T1000 (cell line): ENCODE measurements at places on chromosomes 5 and 9.
A peak's percentile ranks its signal among the peaks of the same experiment; 100 is the strongest.

- DNase-seq: no peak
Measured at GRCh38 chr9:89806371-89807100, 201.7 kb downstream of the GADD45G start.

- no peak for DNase-seq
Measured at GRCh38 chr5:27590503-27590902, 552.1 kb upstream of the CDH9 start.

DNA sequence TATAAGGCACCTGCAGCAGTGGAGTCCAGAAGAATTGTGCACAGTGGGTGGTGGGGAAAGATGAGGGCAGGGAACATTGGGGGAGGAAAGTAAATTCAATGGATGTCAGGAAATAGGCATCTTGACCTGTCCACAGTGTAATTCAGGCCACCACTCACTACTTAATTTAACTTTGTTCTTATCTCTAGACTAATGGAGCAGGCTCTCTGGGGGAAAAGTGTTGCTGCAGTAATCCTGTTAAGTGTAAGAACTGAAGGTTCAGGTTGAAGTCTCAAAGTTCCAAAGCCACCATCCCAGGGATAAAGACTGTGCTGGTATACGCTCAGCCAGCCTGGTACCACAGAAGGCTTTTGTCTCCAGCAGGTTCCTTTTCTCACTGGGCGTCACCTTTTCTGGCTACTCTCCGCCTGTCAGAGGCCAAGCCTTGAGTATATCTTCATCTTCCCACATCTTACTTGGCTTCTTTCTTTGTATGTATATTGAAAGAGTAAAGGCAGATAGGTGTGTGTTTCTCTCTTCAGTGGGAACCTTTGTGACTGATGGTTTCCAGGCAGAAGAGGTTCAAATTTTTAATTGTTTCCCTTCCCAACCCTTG is 150.9 kb upstream of the DMRT1 start:
- DNase-seq: no peak

GRCh38 chr9:114238472-114238871 is 83.1 kb downstream of the COL27A1 start:
- DNase-seq: no peak

- DNase-seq: no peak
Measured at GRCh38 chr5:36442352-36442751, 140.7 kb upstream of the RANBP3L start.

DNA sequence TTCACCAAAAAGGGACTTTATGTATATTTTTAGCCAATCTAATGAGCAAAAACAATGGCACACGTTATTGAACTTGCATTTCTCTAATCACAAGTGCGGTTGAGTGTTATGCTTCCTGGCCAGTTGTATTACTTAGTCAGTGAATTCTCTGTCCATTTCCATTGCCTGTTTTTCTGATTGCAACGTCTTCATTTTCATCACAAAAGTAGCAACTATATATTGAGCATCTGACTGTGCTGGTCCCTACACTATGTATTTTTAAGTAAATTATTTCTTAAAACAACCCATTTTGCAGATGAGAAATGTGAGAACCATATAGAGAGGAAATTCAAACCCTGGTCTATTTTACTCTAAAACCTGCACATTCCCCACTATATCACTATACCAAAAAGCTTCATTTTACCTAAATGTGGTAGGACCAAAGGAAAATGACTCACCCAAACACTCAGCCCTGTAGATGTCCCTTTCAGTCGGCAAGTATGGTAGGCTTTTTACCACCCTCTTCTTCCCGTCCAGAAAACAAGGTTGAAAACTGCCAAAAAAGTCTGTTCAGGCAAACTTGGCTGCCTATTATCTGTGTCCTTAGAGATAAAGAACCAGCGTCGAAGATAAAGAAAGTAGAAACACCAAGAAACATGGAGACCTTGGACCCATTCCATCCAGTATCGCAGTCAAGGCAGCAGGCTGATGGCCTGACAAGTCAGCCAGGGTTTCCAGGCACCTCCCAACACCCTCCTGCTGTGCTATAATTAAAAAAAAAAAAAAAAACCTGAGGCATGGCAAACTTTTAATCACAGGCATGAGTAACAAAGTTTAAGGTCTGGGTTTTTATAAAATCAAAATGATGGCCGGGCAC is 18.8 kb upstream of the FAM13B start:
- no peak for DNase-seq

DNA sequence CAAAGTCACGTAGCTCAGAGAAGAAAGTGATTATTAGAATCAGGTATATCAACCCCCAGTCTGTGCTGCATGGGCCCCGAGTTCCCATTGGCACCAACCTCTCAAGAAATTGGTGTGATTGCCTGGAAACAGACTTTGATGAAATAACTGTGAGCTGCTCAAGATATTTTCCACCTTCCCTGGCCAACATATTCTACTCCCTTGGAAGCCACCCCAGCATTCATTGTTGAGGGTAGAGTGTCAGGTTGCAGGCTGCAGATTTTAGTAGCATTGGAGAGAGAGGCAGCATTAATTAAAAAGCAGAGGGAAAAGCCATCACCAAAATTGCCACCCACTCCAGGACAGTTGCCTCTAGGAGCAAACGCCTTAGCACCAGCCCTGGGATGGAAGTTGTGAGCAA is 154.2 kb upstream of the TNPO1 start:
- no peak for DNase-seq

DNA sequence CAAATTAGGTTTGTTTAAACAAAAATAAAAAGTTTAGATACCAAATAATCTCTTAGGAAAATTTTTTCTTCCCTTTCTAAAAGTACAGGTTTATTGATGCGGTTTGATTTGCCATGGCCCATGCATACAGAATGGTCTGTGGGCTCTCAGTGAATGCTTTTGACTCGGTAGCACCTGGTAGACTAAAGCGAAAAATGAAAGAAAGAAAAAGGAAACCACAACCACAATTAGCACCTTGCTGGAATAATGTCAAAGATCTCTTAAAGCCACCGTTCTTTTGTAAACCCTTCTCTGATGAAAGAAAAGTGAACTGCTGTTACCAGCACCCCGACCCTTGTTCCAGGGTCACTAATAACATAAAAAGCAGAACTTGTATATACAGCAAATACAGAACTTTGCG is 157.9 kb downstream of the NFIB start:
- no peak for DNase-seq

GRCh38 chr5:142609142-142609541 is 76.7 kb downstream of the FGF1 start:
- DNase-seq: no peak

DNA sequence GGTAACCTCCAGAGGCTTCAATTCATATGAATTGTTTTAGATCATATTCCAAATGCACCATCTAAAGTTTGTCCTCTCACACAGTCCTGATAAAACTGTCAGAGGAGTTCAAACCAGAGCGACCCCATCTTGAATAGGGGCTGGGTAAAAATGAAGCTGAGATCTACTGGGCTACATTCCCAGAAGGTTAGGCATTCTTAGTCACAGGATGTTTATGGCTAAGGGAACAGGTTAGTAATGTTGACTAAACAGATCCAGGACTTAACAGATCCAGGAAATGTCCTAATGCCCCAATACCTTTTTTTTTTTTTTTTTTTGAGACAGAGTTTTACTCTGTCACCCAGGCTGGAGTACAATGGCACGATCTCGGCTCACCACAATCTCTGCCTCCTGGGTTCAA is 192.6 kb upstream of the PRDM9 start:
- DNase-seq: no peak

- DNase-seq: no peak
Measured at GRCh38 chr5:54656261-54656728, 138.7 kb downstream of the SNX18 start.

DNA sequence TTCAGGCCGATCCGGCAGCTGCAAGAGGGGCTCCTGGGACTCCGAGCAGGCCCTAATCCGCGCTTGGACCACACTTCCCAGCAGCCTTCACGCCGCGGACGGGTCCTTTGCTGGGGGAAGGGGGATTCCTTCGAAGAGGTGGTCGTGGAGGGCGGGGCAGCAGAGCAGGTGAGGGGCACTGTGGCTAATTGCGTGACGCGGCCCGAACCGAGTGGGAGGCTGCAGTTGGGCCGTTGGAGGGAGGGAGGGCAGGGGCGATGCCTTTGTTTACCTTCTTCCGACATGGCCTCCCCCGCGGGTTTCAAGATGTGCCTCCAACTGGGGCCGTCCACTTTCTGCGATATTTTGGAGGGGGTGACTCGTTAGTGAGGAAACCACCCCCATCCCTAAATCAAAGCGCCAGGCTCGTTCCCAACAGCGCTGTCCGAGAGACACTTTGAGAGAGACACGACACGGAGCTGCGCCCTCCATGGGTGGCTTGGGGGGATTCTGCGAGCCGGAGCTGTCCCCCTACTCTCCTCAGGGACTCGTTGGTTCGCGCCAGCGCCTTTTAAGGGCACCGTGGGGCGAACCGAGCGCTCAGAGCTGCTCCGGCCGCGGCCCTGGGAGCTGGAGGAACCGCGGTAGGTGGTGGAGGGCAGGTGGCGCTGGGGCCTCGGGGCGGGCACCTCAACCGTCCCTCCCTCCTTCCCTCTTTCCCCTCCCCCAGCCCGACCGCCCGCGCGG is at the start of gene FAM53C:
FAM53C (plus strand) TSS at position 582 of the 726 bp plus-strand sequence. CDS start 3,070 bp downstream, outside the sequence.
- peak; percentile 90 for DNase-seq

DNA sequence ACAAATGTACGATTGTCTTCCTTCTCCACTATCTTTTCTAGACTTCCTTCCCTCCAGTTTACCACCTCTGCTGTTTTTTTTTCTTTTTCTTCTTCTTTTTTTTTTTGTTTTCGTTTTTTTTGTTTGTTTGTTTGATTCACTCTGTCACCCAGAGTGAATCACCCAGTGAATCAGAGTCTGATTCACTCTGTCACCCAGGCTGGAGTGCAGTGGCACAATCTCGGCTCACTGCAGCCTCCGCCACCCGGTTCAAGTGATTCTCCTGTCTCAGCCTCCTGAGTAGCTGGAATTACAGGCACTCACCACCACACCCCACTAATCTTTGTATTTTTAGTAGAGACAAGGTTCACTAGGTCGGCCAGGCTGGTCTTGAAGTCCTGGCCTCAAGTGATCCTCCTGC is 375.7 kb downstream of the NTRK2 start:
- DNase-seq: no peak

DNA sequence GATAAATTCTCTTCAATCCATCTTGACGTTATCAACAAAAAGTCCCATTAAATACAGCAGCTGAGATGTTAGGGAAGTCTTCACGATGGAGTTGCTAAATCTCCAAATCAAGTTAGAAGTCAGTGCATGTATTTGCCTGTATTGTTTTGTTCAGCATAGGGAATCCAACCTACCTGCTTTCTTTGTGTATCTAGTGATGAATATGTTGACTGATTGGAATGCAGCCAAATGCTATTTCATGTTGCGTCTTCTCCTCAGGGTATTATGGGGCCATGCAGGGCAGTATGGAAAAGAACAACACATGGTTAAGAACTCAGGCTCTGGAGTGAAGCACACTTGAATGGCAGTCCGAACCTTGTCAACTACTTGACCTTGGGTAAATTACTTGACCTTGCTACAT is 529.5 kb upstream of the ZNF462 start:
- DNase-seq: no peak

DNA sequence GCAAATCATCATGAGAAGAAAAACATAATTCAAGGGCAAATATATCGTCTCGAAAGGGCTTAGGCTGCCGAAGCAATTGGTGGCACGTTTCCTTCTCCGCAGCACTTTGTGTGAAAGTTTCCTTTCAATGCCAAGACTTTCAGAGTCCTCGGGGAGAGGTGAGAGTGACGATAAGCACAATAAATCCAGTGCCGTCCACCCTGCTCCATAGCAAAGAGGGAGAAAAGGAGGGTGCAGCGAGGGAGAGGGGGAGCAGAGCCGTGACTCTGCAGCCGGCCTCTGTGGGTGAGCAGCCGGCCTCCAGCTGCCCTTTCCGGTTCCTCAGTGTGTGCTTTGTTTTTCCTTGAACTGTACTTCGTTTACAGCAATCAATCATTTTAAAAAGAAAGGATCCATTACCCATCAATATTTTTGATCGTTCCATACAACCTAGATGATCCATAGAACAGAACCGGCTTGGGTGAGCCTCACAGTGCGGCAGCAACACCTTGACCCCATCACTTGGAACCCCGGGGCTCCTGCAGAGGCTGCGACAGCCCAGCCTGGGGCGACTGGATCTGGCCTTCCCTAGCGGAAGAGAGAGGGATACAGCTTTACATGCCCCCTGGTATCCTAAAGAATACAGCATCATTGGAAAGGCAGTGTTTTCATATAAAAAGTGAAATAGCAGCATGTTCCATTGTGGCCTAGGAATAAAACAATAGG is 247.0 kb upstream of the IRX4 start:
- no peak for DNase-seq

DNA sequence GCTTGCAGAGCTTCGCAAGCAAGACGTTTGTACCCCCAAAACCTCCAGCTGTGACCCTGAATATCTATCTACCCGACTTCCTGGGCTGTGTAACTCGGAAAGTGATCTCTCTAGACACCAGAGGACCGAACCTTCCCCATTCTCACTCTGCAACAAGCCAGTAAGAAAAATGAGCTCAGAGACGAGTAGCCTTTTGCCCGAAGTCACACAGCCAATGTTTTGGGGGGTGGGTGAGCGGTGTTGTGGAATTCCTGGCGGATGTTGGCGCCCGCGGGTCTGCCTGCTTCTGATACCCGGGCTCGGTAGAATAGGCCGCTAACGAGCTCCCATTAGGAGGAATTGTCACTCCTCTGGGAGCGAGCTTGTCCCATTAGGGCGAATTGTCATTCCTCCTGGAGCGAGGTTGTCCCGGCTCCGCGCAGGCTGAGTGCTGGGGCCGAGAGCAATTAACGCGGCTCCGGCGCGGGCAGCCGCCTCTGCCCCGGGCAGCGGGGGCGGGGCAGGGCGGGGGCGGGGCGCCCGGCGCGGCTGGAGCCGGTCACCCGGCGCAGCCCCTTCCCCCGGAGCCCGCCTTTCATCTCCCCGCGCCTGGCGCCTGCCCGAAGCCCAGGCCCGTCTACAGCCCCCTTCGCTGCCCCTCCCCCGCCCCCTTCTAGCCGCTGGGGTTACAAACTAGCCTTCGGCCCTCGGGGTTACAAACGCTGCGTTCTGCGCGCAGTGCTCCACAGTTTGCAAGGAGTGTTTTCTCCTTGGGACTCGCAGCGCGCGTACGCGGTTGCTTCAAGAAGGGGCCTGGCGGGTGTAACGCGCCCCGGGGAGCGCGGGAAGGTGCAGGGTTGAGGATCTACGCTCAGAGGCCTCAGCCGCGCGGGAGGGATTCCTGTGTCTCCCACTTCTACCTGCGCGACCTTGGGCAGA is 3.5 kb upstream of the MSX2 start:
- no peak for DNase-seq

- DNase-seq: no peak
Measured at GRCh38 chr5:14064841-14065240, 78.3 kb upstream of the TRIO start.

GRCh38 chr9:134957945-134958227 is 40.2 kb upstream of the FCN1 start:
- no peak for DNase-seq
